ENCODE measurements at places on chromosomes 5 and 9. TPM values are rescaled to one million over a fixed set of nuclear protein-coding genes. Genes with fewer than 3 reads are reported as not detected.

GRCh38 chr5:159175547-159175946 is 33.8 kb downstream of the RNF145 start:
- DNase-seq = no peak
- peak overlapping the region; percentile 68 for H3K4me3 ChIP-seq
- peak overlapping the region; percentile 86 for H3K27ac ChIP-seq

DNA sequence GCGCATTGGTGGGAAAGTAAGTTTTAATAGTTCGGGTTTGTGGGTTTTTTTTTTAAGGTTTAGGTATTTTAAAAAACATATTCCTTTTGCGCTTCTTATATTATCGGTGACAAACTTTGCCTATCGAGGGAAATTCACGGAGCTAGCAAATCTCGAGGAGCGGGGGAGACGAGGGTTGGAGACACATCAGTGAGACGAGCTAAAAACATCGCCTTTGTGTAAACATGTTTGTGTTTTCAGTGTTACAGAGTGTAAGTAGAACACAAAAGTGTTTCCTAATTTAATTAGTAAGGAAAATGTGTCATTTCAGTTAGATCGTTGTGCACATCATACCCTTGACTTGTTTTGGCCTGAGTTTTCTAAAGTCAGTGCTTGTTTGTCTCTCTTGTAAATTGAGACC is 945 bp downstream of the BTF3 start:
- H3K4me1 ChIP-seq = peaks cover 39% of the 10 kb centered on the region
- H3K27me3 ChIP-seq = peaks cover 10% of the 10 kb centered on the region
- H3K36me3 ChIP-seq = peaks cover 46% of the 10 kb centered on the region
- H3K4me3 ChIP-seq = peak overlapping the region; percentile 99
- H3K27ac ChIP-seq = peak overlapping the region; percentile 99
- no peak for DNase-seq

GRCh38 chr5:133198511-133198910 is 146.7 kb downstream of the HSPA4 start:
- H3K4me3 ChIP-seq = no peak overlapping the region
- H3K27me3 ChIP-seq = peaks cover 5% of the 10 kb centered on the region
- no peak overlapping the region for H3K27ac ChIP-seq

DNA sequence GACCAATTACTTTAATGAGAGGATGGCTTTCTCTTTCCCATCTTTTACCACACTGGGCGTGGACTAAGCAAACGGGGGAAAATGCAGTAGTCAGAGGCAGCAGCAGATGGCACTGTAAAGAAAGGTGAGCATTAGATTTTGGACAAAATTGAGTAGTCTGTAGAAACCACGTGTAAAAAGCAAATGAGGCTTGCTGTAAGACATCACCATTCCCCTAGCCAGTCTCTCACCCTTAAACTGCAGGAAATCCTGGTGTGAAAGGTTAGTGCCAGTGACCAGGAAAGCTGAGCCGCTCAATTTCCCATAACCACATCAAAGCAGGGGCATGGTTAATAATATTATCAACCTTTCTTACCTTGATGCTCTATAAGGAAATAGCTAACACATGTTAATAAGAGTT is 31.8 kb downstream of the SPATA31C2 start:
- no peak overlapping the region for H3K27ac ChIP-seq
- DNase-seq = peak; percentile 7
- H3K4me1 ChIP-seq = no peaks in the 10 kb centered on the region
- no peaks in the 10 kb centered on the region for H3K36me3 ChIP-seq

The IL5 gene
- 1.5 TPM for total RNA-seq

DNA sequence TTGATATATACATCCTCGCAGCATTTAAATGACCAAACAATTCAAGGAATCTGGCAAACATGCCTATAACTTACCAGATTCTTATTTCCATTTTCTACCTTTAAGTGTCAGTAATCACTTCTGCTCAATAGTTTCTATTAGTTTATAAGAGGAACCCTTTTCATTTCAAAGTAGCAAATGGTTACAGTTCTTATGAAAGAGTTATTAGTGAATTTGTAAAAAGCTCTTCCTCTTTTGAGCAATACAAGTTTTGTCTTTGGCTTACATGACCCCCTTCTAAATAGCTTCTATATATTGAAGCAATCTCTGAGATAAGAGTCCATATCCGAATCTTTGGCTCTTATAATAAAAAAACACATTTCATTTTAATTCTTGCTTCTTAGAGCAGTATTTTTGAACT is 42.0 kb downstream of the ELL2 start:
- no peaks in the 10 kb centered on the region for H3K27me3 ChIP-seq
- peaks cover 33% of the 10 kb centered on the region for H3K36me3 ChIP-seq
- no peak overlapping the region for H3K27ac ChIP-seq

DNA sequence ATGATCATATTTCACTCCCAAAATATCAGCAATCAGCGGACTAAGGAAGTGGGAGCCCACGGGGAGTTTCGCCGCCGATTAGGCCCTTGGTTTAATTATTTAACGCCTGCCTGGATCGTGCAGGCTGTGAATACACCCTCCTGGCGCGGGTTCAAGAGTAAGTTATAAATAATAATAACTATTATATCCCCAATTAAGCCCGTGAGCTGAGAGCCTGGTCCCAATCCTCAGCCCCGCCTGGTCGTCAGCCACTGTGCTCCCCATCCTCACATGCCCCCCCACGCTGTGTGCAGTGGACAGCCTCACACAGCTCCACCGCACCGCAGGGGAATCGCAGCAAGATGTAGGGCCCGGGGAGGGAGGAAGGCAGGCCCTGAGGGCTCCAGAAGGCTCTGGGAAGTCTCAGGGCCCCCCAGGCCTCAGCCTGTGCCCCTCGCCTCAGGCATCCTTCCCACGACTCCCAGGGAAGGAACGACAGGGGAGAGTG is 10.8 kb upstream of the PRRX2 start:
- no peaks in the 10 kb centered on the region for H3K36me3 ChIP-seq
- DNase-seq = no peak
- no peak overlapping the region for H3K4me3 ChIP-seq
- no peaks in the 10 kb centered on the region for H3K4me1 ChIP-seq
- H3K27me3 ChIP-seq = peaks cover 2% of the 10 kb centered on the region
- H3K27ac ChIP-seq = no peak overlapping the region

GRCh38 chr9:107620236-107620635 is 130.7 kb upstream of the KLF4 start:
- H3K36me3 ChIP-seq = no peaks in the 10 kb centered on the region
- DNase-seq = no peak
- H3K4me3 ChIP-seq = no peak overlapping the region
- no peaks in the 10 kb centered on the region for H3K4me1 ChIP-seq

DNA sequence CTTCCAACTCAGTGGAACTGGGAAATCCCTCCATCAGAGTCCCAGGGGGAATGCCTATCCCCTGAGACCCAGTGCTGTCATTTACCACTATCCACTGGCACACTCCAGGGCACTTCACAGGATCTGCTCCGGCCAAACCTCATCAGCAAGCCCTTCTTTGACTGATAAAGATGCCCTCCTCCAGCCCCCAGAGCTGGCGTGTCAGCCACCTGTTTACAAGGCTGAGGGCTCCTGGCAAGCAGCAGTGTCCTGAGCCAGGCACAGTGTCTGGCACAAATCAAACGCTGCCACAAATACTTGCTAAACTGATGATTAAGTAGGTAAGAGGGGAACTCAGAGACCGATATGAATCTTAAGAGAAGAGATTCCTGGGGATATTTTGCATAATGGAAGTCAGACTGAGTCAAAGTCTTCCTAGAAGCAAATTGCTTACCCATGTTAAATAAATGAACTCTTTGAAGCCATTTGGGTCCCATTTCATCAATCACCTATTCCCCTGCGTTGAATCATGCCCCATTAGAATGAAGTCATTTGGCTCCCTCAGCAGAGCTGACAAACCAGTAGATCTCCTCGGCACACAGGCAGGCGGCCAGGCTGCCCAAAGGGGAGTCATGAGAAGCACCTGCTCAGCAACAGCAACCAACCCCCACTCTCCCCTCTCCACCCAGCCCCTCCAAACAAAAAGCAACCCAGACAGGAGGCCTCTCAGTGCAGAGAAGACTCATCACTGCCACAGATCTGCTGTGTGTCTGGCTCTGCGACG is 97.4 kb downstream of the CDK5RAP2 start:
- H3K36me3 ChIP-seq = peaks cover 20% of the 10 kb centered on the region
- H3K4me3 ChIP-seq = no peak overlapping the region
- DNase-seq = no peak

The PCDHGA8 gene
- total RNA-seq = 0.03 TPM

GRCh38 chr5:54379590-54379989 is 69.2 kb upstream of the ARL15 start:
- H3K36me3 ChIP-seq = no peaks in the 10 kb centered on the region
- no peaks in the 10 kb centered on the region for H3K4me1 ChIP-seq
- H3K27me3 ChIP-seq = peaks cover 3% of the 10 kb centered on the region
- DNase-seq = no peak

- peak overlapping the region; percentile 88 for H3K4me3 ChIP-seq
- H3K27ac ChIP-seq = peak overlapping the region; percentile 93
- DNase-seq = no peak
- peaks cover 27% of the 10 kb centered on the region for H3K36me3 ChIP-seq
- H3K4me1 ChIP-seq = peaks cover 79% of the 10 kb centered on the region
These were observed 1.4 kb downstream of the SUSD1 start for GRCh38 chr9:112173489-112174221.

The PLEKHG4B gene
- total RNA-seq = not detected

The C9orf153 gene
- not detected for total RNA-seq

- no peaks in the 10 kb centered on the region for H3K4me1 ChIP-seq
- no peaks in the 10 kb centered on the region for H3K27me3 ChIP-seq
- no peak overlapping the region for H3K27ac ChIP-seq
- H3K4me3 ChIP-seq = no peak overlapping the region
These were observed 27.8 kb upstream of the GRPEL2 start for GRCh38 chr5:149317281-149318048.

The C5orf58 gene
- total RNA-seq = not detected

- no peak for DNase-seq
- H3K27ac ChIP-seq = no peak overlapping the region
- H3K4me3 ChIP-seq = no peak overlapping the region
- H3K36me3 ChIP-seq = no peaks in the 10 kb centered on the region
- peaks cover 21% of the 10 kb centered on the region for H3K27me3 ChIP-seq
These were observed 206.4 kb upstream of the CDKN2B start for GRCh38 chr9:22215521-22215920.

- H3K36me3 ChIP-seq = no peaks in the 10 kb centered on the region
- no peak for DNase-seq
- H3K27me3 ChIP-seq = peaks cover 8% of the 10 kb centered on the region
These were observed 255.5 kb downstream of the HSPA4 start for GRCh38 chr5:133307275-133307674.

All from activated T-helper 1 cell treated with anti-CD3 and anti-CD28 coated beads, Interleukin-12 subunit alpha, Interleukin-12 subunit beta, Interleukin-2, Interleukin-4 antibody, amounts not matched to agents 30 ng/mL and 10 ng/mL and 1 ng/mL, durations not matched to agents 14 hours and 24 hours and 36 hours (primary cell).